ENCODE measurements at places on chromosomes 3 and 15.

- H3K4me1 ChIP-seq, result no peaks in the 10 kb centered on the region
- no peak overlapping the region for H3K27ac ChIP-seq
- no peaks in the 10 kb centered on the region for H3K36me3 ChIP-seq
- DNase-seq, result no peak
These were observed 44.1 kb downstream of the ARHGAP11B start for GRCh38 chr15:30670056-30670455.

DNA sequence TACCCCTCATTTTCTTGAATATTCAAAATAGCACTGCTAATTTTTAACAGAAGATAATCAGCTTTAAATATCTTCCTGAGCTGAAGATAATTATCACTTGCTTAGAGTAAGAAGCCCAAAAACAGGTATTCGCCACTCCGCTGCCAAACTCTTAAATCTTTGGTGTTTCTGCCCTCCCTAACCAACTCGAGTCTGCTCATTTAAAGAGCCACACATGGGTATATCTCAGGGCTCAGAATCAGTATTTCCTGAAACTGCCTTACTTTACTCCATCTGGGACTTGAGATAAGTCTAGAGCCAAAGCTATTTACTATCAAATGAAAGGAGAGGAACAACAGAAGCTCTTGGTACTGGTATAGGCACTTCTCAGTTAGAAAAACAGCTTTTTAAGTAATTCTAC, 10.8 kb downstream of the PDCD10 start:
- DNase-seq, result no peak
- H3K4me1 ChIP-seq, result no peaks in the 10 kb centered on the region
- no peaks in the 10 kb centered on the region for H3K27me3 ChIP-seq
- H3K27ac ChIP-seq, result no peak overlapping the region

- no peaks in the 10 kb centered on the region for H3K27me3 ChIP-seq
- H3K4me1 ChIP-seq, result no peaks in the 10 kb centered on the region
- no peaks in the 10 kb centered on the region for H3K36me3 ChIP-seq
- H3K27ac ChIP-seq, result no peak overlapping the region
- no peak overlapping the region for H3K4me3 ChIP-seq
These were observed 399.9 kb upstream of the CBLB start for GRCh38 chr3:106268696-106269095.

GRCh38 chr3:64306745-64307144, 81.5 kb upstream of the PRICKLE2 start:
- no peaks in the 10 kb centered on the region for H3K27me3 ChIP-seq
- no peak overlapping the region for H3K4me3 ChIP-seq
- no peaks in the 10 kb centered on the region for H3K4me1 ChIP-seq
- DNase-seq, result no peak
- H3K27ac ChIP-seq, result no peak overlapping the region
- H3K36me3 ChIP-seq, result no peaks in the 10 kb centered on the region

DNA sequence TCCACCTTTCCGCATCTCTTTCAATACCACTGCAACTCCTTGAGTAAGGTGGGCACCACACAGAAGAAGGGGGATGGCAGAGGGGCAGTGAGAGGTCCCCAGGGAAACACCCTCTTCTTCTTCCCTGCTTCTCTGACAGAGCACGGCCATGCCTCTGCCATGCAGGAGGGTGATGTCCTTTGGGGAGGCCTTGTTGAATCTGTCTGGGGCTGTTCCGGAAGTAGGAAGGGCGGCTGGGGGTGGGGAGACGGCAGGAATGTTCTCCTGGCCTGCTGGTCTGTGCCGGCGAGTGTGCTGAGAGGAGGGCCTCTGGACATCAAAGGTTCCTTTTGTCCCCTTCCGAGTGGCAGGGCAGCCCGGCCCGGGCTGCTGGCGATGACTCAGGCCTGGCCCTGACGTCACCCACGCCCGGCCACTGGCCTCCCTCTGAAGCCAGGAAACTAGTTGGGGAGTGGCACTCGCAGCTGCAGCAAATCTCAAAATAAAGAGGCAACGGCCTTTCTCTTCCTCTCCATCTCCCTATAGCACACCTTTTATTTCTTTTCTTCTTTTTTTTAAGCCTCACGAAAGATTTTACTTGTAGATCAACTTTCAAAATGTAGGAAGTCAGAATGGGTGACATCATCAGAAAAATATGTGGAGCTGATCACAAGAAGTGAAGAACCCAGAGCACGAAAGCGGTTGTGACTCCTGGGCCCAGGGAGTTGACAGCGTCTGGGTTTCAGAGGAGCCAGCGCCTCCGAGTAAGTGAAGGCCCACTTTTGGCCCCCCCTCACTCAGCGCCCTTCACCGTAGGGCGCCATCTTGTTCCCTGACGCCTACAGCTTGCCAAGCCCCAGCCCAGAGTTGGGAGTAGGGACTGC, at the start of gene ZBTB38:
ZBTB38 (plus strand) TSS at position 443 of the 863 bp plus-strand sequence. CDS start 73,885 bp downstream, outside the sequence.
- DNase-seq, result peak; percentile 86
- no peaks in the 10 kb centered on the region for H3K36me3 ChIP-seq
- no peaks in the 10 kb centered on the region for H3K27me3 ChIP-seq
- H3K4me1 ChIP-seq, result peaks cover 18% of the 10 kb centered on the region
- peak within 1 kb of the TSS; percentile 100 for H3K27ac ChIP-seq
- H3K4me3 ChIP-seq, result peak within 1 kb of the TSS; percentile 60

GRCh38 chr3:195999896-196000295, 82.0 kb downstream of the TFRC start:
- H3K27me3 ChIP-seq, result no peaks in the 10 kb centered on the region
- no peak overlapping the region for H3K4me3 ChIP-seq

DNA sequence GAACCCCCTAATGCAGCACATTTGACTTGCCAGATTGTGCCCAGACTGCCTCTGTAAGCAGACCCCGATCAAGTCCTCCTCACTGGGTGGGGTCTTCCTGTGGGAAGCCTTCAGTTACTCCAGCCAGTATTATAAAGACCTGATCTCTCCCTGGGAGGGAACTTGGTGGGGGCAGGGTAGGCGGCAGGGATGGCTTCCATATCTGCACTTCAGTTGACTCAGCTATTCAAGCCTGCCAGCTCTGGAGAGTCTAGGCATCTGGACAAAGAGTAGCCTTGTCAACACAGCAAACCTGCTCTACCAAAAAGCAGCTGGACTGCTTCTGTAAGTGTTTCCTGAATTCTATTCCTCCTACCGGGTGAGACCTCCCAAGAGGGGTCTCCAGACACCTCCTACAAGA, 21.0 kb upstream of the SLC25A38 start:
- H3K27me3 ChIP-seq, result no peaks in the 10 kb centered on the region
- no peak overlapping the region for H3K27ac ChIP-seq
- no peaks in the 10 kb centered on the region for H3K36me3 ChIP-seq
- DNase-seq, result no peak
- no peak overlapping the region for H3K4me3 ChIP-seq

- H3K27ac ChIP-seq, result no peak overlapping the region
- H3K27me3 ChIP-seq, result no peaks in the 10 kb centered on the region
- no peaks in the 10 kb centered on the region for H3K36me3 ChIP-seq
- no peak for DNase-seq
- no peaks in the 10 kb centered on the region for H3K4me1 ChIP-seq
- H3K4me3 ChIP-seq, result no peak overlapping the region
These were observed 34.9 kb upstream of the LINGO1 start for GRCh38 chr15:77667338-77668234.

GRCh38 chr3:132682201-132682600, 22.1 kb downstream of the UBA5 start:
- no peak overlapping the region for H3K4me3 ChIP-seq
- peaks cover 13% of the 10 kb centered on the region for H3K36me3 ChIP-seq
- no peaks in the 10 kb centered on the region for H3K27me3 ChIP-seq
- DNase-seq, result no peak
- H3K27ac ChIP-seq, result no peak overlapping the region

DNA sequence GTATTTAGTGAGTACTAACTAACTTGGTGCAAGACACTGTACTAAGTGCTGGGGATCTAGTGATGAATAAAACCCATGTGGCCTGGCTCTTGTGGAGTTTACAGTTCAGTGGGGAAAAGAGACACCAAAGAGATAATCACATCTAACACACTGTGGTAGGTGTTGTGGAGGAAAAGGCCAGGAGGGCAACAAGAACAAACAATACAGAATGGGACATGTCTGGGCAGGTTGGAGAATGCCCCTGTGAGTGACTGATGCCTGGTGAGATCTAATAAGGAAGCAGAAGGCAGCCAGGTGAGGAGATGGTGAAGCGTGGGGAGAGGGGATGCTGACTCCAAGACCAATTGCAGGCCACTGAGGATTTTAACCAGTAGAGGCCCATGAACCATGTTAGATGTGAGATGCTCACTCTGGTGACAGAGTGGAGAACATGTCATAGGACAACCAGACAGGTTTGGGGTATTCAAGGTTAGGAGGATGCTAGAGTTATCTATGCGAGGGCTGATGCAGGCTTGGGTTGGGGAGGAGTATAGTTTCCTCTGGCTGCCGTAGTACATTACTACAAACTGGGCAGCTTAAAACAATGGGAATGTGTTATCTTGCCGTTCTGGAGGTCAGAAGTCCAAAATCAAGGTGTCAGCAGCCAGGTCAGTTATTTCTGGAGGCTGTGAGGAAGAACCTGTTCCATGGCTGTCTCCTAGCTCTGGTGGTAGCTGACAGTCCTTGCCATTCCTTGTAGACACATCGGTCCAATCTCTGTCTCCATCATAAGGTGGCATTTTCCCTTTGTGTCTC, 81.4 kb downstream of the ARNT2 start:
- no peaks in the 10 kb centered on the region for H3K36me3 ChIP-seq
- H3K4me1 ChIP-seq, result no peaks in the 10 kb centered on the region
- H3K27me3 ChIP-seq, result no peaks in the 10 kb centered on the region
- H3K4me3 ChIP-seq, result no peak overlapping the region
- no peak for DNase-seq

- H3K36me3 ChIP-seq, result no peaks in the 10 kb centered on the region
- H3K27ac ChIP-seq, result no peak overlapping the region
- no peak for DNase-seq
- H3K4me1 ChIP-seq, result no peaks in the 10 kb centered on the region
- no peak overlapping the region for H3K4me3 ChIP-seq
These were observed 154.0 kb upstream of the THBS1 start for GRCh38 chr15:39426552-39427532.

GRCh38 chr3:37094636-37095035, 79.7 kb downstream of the LRRFIP2 start:
- no peak overlapping the region for H3K4me3 ChIP-seq
- H3K36me3 ChIP-seq, result no peaks in the 10 kb centered on the region
- DNase-seq, result no peak
- H3K27me3 ChIP-seq, result no peaks in the 10 kb centered on the region
- no peak overlapping the region for H3K27ac ChIP-seq

DNA sequence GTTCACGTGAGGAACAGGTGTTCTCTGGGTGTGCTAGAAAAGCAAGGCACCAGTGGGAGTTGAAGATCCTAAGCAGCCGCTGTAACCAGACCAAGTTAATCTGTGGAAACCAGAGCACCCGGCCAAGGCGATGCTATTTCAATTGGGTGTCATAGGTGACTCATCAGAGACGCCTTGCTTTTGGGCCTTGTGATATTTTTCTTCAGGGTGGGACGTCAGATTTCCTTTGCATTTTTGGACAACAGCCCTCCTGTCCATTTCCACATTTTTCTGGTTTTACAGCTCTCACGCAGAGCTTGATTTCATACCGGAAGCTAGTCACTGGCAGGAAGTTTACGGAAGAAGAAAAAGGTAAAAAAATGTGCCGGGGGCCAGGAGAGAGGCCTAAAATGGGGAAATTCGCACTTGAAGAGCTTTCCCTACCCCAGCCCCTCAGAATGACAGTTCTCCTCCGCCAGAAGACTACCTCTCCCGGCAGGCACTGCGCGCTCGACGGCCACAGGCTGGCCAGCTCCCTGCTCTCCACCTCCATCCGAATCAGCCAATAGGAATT, 471 bp upstream of the KBTBD8 start:
- peak overlapping the region; percentile 76 for H3K4me3 ChIP-seq
- H3K4me1 ChIP-seq, result no peaks in the 10 kb centered on the region
- no peak overlapping the region for H3K27ac ChIP-seq
- no peaks in the 10 kb centered on the region for H3K27me3 ChIP-seq
- no peak for DNase-seq

DNA sequence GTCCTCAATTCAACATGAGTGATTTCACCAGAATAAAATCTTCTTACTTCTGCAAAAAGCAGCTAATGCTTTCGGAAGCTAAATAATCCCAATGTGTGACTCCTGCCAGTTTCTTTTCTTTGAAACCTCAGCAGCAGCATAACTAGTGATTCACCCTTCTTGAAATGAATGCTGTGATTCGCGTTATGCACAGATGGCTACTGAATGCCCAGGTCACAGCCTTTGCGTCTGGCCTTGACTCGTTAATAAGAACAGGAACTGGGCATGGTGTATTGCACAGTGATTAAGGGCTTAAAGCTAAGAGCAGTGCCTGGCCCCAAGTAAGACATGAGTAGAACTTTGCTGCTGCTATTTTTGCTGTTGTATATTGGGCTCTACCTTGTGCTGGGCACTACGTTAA, 19.0 kb downstream of the CGNL1 start:
- no peaks in the 10 kb centered on the region for H3K27me3 ChIP-seq
- H3K4me3 ChIP-seq, result no peak overlapping the region
- no peak for DNase-seq
- H3K4me1 ChIP-seq, result no peaks in the 10 kb centered on the region
- no peak overlapping the region for H3K27ac ChIP-seq
- H3K36me3 ChIP-seq, result no peaks in the 10 kb centered on the region

DNA sequence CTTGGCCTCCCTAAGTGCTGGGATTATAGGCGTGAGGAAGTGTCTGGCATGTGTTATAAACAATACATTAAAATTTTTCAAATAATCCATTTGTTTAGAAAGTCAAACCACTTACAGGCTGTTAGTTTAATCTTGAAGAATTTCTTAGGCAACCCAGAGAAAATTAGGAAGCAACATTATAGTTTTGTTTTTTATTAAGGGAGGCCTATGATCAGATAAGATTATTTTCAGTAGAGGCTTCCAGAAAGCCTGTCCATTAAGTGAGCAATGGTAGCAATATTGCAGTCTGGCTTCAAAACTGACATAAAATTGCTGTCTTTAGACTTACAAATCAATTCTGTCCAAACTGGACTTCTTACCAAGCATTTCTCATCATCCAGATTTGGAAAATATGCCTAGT, 49.6 kb downstream of the CD47 start:
- no peak overlapping the region for H3K27ac ChIP-seq
- no peaks in the 10 kb centered on the region for H3K4me1 ChIP-seq
- DNase-seq, result no peak
- no peaks in the 10 kb centered on the region for H3K36me3 ChIP-seq

- no peaks in the 10 kb centered on the region for H3K36me3 ChIP-seq
- H3K4me3 ChIP-seq, result no peak overlapping the region
- H3K4me1 ChIP-seq, result no peaks in the 10 kb centered on the region
- DNase-seq, result no peak
These were observed 63.0 kb upstream of the PFN2 start for GRCh38 chr3:150033721-150034120.

GRCh38 chr15:63601704-63602185, 4.6 kb downstream of the FBXL22 start:
- H3K4me1 ChIP-seq, result peaks cover 6% of the 10 kb centered on the region
- H3K36me3 ChIP-seq, result no peaks in the 10 kb centered on the region
- H3K27me3 ChIP-seq, result no peaks in the 10 kb centered on the region
- H3K27ac ChIP-seq, result no peak overlapping the region

DNA sequence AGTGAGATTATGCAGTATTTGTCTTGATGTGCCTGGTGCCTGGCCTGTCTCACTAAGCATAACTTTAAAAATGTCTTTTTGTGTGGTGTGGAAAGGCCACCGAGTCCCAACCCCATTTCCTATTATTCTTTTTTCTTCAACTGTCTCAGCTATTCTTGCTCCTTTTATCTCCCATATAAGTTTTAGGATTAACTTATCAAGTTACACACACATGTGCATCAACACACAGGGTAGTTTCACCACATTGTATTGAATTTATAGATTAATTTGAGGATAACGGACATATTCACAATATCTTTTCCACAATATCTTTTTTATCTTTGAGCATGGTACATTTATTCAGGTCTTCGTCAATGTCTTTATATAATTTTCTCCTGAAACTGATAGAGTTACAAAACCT, 127.6 kb downstream of the RYR3 start:
- H3K27me3 ChIP-seq, result no peaks in the 10 kb centered on the region
- DNase-seq, result no peak
- H3K4me1 ChIP-seq, result no peaks in the 10 kb centered on the region
- no peaks in the 10 kb centered on the region for H3K36me3 ChIP-seq
- no peak overlapping the region for H3K4me3 ChIP-seq

All from breast epithelium (tissue), 4 donors.